ENCODE measurements at places on chromosomes 6 and 20.

DNA sequence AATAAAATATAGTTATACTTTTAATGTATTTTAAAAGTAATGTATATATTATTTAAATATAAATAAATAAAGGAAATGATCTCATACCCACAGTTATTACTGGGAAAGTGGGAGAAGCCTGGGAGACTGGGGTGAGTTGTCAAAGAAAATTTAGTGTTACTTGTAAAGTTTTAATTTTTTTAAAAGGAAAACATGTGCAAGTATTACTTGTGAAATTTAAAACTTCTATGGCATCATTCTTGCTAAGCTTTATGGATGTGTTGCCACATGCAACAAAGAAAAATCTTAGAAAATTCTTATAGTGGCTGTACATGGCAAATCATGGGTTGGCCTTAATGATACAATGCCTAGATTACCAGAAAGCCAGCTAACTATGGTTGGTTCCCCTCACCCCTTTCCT, 194.0 kb upstream of the KCNK16 start:
- no peak for DNase-seq

DNA sequence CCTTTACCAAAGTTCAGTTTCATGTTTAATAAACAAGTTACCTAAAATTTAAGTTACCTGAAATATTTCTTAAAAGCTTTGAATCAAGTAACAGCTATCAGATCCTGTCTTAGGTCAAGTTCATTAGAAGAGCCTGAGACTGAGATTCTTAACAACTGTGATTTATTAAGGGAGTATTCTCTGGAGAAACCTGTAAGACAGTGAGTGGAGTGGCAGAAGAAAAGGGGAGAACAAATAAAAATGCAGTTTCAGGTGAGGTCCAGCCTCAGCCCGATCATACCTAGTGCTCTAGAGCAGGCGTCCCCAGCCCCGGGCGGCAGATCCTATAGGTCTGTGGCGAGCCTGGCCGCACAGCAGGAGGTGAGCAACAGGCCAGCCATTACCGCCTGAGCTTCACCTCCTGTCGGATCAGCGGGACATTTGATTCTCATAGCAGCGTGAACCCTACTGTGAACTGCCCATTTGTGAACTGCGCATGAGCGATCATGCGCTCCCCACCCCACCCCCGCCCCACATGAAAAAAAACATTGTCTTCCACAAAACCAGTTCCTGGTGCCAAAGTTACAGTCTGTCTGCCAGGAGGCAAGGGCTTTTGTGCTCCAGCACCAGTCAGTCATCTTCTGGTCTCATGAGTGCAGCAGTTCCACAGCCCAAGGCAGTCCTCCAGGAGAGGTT, 59.2 kb upstream of the ADGRB3 start:
- DNase-seq: no peak

DNA sequence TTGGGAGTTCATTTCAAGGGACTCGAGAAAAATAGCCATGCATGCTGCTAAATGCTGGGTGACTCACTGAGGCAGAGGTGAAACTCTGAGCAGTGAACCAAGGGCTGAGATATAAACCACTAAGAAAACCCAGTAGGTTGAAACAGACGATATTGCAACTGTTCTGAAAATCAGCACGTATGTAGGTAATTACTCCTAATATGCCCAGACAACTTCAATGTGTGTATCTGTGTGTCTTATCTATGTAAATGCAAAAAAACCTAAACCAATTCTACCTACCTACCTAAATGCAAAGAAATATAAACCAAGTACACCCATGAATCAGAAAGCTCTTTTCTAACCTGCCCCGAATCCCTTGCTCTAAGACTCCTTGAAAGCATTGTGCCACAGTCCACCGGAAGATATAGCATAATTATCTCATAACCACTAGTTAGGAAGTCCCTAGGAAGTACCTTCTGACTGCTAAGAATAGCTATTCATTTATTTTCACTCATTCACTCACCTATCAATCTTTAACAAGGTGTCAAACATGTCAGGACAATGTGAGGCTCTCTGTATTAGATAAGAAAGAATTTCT, 458.7 kb upstream of the RUNX2 start:
- no peak for DNase-seq

GRCh38 chr20:22343612-22344011, 240.8 kb downstream of the FOXA2 start:
- no peak for DNase-seq

DNA sequence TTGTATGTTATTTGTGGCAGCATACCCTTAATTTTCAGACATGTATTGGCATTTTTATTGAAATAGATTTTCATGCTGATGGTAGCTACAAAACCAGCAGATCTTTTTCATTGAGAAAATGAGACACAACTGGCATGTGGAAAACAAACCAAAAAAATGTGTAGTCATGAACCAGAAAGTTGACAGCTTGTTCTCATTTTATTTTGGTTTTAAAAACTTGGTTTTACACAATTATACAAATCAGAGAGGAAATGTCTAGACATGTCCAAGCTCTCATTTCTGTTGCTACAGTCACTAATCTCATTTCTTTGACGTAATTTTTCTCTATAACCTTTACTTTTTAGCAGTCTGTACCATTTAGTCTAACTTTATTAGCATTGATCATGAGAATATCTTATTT, 85.4 kb downstream of the GRIK2 start:
- no peak for DNase-seq

DNA sequence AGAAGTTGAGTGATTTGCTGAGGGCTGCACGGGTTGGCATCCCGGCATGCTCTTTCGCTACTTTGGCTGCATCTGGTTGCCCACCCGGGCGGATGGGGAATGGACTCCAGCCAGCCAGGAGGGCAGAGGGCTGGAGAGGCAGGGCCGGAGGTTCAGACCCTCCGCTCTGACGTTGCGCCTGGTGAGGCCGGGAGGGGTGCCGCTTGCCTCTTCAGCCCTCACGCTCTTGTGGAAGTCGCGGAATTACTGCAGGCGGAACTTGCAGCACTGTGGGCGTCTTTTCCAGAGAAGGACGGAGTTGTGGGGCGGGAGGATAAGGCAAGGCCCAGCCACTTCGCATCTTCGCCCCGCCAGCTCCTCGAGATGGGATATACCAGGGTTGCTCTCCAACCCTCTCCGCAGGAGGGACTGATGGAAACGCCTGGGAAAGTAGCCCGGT, 656 bp downstream of the RTEL1 start:
- DNase-seq: peak; percentile 25

- no peak for DNase-seq
Measured at GRCh38 chr20:32241807-32242206, 34.1 kb downstream of the POFUT1 start.

GRCh38 chr20:37353285-37353849, 7.4 kb downstream of the SRC start:
- DNase-seq: no peak

DNA sequence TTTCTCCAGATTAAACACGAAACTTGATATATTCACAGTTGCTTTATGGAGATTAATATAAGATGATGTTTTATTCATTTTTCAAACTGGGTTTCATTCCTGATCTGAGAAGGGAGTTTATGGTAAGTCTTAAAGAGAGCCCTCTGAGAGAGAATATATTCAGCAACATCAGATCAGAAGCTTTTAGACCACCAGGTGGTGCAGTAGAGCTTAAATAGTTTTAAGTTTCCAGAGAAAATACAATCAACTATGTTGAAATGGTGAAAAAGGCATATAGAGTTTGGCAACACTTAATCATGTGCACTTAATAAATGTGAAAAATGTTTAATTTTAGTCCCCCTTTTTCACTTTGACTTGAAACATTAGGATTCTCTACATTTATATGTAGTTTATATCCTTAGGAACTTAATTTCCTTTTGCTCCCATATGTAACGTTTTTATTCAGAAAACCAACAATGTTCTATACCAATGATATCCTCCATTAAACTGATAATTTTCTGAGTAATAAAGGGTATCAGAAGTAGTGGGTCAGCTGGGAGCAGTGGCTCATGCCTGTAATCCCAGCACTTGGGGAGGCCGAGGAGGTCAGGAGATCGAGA, 86.4 kb upstream of the CLDN20 start:
- peak; percentile 66 for DNase-seq

GRCh38 chr6:56491606-56492328, 150.9 kb downstream of the DST start:
- DNase-seq: peak; percentile 2

DNA sequence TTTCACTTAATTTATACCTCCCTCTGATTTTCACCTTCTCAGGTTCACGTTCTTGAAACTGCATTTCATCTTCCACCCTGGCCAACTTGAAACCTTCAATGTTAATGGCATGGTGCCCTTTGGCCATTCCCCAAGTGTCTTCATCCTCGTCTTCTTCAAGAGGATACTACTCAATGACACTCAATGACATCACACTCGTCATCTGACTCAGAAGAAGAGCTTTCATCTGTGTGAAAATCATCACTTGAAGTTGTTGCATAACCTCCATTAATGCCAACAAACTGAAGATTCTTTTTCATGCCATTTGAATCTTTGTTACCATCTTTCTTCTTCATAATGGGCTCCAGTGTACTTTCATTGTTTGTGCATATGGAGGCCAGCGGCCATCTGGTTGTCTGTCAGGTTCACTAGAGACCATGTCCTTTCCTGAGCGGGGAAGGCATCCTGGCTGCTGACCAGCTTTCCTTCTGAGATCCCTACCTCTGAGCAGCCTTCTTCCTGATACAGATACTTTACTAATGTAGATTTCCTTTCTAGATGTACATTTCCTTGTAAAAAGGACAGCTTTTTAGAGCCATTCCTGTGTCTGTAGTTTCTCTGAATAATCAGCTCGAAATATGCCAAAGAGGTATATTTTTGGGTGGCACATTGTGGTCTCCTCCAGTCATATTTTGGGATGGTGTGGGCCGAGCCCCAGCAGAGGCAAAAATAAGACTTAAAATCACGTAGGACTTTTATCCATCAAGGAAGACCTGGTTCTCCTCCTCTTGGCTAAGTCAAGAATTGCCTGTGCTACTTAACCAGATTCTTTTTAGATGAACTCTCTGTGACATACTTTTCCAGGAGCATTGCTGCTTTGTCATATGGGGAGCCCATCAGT, 21.3 kb downstream of the TRMT6 start:
- peak; percentile 12 for DNase-seq

GRCh38 chr6:13163161-13163944, 165.0 kb downstream of the TBC1D7 start:
- DNase-seq: no peak

DNA sequence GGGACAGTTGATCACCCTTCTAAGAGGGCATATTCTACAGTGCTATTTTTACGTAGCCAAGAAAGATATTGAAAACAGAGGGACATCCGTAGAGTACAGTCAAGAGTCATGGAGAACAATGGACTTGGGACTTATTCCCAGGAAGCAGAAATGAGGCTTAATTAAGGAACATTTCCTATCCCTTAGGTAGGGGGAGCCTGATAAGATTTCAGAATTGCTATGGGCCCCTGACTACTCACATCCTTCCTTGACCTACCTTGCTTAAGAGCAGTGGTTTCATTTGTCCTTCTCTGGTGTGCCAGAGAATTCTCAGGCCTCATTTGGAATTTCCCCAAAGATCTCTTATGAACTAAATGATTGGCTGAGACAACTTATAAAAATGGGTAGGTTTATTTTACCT, 189.5 kb upstream of the DTNBP1 start:
- no peak for DNase-seq

DNA sequence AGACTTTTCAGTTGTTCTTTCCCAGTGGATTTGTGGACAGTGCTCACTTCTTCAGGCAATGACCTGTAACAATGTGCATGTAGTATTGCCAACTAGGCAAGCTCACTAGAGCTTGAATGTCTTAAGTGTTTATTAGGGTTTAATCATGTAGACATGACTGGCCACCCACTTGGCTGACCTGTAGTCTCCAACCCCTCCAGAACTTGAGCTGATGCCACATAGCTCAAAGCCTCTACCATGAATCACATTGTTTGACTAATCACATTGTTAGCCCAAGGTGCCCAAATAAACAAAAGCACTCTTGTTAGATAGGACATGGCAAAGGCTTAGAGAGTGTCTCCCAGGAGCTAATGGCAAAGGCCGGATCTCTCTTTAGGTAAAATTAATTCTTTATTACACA, 272.7 kb downstream of the GRIK2 start:
- peak; percentile 43 for DNase-seq

GRCh38 chr6:168439794-168440450, 1.1 kb upstream of the SMOC2 start:
- no peak for DNase-seq

DNA sequence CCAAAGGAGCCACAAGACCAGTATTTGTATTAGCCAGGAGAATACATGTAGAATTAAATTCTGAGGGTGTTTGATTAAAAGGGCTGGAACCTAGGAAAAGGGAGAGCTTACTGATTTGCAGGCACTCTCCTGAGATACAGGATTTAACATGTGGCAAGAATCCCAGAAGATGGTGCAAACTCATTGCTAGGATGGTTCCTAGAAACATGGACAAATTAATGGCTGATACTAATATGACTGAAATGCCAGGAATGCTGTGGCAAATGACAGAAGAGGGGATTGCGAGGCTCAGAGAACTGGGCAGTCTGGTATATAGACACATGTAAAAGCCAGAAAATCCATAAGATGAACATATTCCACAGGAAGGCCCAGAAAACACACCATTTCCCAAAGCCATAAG, 118.1 kb downstream of the RWDD2A start:
- DNase-seq: peak; percentile 43

- DNase-seq: no peak
Measured at GRCh38 chr20:48858075-48858790, 30.4 kb upstream of the PREX1 start.

GRCh38 chr6:26598267-26598666, 1.5 kb downstream of the ABT1 start:
- DNase-seq: no peak

DNA sequence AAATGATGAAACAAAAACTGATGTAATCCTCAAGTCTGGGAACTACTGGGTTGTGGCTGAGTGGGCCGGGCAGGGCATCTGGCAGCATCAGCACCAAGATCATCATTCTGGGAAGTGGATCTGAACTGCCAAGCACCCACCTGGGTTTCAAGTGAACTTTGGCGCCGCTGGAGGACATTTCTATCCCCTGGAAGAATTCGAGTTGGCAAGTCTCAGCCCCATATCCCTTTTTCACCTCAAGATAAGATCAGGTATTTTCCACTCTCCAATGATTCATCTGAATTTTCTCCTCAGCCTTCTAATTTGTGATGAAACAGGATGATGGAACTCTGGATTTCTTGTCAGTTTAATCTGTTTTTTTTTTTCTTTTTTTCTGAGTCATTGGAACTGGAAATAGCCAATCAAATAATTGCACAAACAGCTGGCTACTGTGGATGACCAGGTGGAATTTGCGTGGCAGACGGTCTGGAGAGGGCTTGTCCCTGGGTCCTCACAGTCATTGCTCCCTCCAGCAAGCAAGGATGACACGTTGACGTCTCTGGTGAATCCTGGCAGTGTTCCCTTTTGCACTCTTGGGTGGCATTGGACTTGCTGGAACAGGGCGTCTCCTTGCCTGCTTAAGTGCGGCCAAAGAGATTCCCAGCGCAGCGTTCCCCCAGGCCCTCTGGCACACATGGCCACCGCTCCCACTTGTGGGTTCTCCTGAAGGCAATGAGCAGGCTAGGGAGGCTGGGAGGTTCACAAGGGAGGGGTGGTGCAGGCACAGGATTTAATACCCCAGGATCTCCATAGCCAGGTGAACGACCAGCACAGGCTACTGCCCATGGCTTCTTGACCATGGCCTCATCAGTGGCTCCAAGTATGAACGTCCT, 80.4 kb downstream of the DHX35 start:
- DNase-seq: peak; percentile 7

Measured in HCEC 1CT (cell line).